ENCODE measurements at places on chromosomes 5 and 9.

- DNase-seq = no peak
Measured at GRCh38 chr9:108724122-108724521, 131.7 kb downstream of the ACTL7B start.

GRCh38 chr9:129237164-129237611, 59.1 kb upstream of the IER5L start:
- no peak for DNase-seq

DNA sequence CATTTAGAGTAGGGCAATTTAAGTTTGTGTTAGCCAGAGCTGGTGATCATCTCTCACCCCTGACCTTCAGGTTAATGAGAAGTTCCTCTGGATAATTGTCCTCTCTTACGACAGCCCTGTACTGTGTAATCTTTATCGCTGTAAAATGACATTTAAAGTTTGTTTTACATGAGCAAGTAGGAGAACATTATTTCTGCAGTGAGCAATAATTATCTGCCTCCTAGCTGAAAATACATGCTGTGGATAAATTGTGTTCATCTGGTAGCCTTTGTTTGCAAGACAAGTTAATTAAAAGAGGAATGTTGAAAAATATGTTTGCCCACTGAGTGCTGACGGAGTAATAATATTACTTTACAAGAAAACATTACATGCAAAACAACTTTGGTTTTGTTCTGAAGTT, 1083.8 kb upstream of the NUDT12 start:
- DNase-seq = no peak

DNA sequence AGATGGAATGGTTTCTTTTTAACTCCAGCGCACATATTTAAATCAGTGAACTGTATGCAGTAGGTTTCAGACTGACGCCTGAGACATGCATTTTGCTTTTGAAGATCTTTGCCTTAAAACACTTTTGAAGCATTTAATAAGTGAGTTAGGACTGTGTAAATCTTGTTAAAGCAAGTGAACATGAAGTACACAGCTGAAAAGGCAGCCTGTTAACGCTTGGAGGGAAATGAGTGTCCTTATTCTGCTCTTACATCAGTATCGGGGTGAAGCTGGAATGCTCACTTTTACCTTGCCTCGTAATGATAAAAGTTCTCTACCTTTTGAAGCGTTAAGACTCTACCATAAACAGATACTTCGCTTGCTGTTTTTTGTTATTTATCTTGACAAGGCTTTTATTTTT, 552.2 kb downstream of the ZNF608 start:
- DNase-seq = peak; percentile 35
